Spleen (tissue), 13 donors: ENCODE measurements at places on chromosomes 3 and 15. TPM values are rescaled to one million over a fixed set of nuclear protein-coding genes. Genes with fewer than 3 reads are reported as not detected.

GRCh38 chr15:42082141-42082540, 12.2 kb downstream of the PLA2G4D start:
- H3K4me1 ChIP-seq, result peaks cover 11% of the 10 kb centered on the region
- peaks cover 66% of the 10 kb centered on the region for H3K27me3 ChIP-seq
- no peaks in the 10 kb centered on the region for H3K36me3 ChIP-seq
- H3K27ac ChIP-seq, result no peak overlapping the region
- DNase-seq, result no peak
- no peak overlapping the region for H3K4me3 ChIP-seq

GRCh38 chr15:101578443-101578894, 73.7 kb downstream of the TM2D3 start:
- no peak for DNase-seq
- H3K4me3 ChIP-seq, result no peak overlapping the region
- H3K36me3 ChIP-seq, result no peaks in the 10 kb centered on the region
- H3K27me3 ChIP-seq, result peaks cover 20% of the 10 kb centered on the region

DNA sequence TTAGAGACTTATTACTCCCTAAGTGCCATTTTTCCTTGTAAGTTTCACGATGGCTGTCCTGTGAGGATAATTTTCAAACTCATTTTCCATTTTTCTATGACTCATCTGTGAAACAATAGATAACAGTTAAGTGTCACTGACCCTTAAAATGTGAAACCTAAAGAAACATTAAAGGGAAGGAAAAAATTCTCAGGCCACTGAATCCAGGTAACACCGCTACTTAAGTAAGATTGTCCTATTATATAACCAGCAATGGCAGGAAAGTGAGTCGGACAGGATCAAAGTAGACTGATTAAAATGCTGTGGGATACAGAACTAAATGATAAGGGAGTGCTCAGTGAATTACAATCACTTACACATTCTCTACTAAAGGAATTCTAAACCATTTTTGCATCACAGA, 12.4 kb downstream of the PLD1 start:
- H3K36me3 ChIP-seq, result no peaks in the 10 kb centered on the region
- peaks cover 23% of the 10 kb centered on the region for H3K4me1 ChIP-seq
- no peak for DNase-seq
- H3K4me3 ChIP-seq, result no peak overlapping the region
- no peaks in the 10 kb centered on the region for H3K27me3 ChIP-seq

GRCh38 chr15:38961456-38961855, 396.8 kb upstream of the RASGRP1 start:
- H3K27me3 ChIP-seq, result no peaks in the 10 kb centered on the region
- H3K27ac ChIP-seq, result no peak overlapping the region
- H3K4me1 ChIP-seq, result no peaks in the 10 kb centered on the region
- H3K4me3 ChIP-seq, result no peak overlapping the region
- no peak for DNase-seq

PDZRN3 gene
- total RNA-seq, result 4.2 TPM

PLA2G4B gene
- total RNA-seq, result 13.1 TPM

POTEB2 gene
- not detected for total RNA-seq
